ENCODE measurements at places on chromosomes 5 and 9.

DNA sequence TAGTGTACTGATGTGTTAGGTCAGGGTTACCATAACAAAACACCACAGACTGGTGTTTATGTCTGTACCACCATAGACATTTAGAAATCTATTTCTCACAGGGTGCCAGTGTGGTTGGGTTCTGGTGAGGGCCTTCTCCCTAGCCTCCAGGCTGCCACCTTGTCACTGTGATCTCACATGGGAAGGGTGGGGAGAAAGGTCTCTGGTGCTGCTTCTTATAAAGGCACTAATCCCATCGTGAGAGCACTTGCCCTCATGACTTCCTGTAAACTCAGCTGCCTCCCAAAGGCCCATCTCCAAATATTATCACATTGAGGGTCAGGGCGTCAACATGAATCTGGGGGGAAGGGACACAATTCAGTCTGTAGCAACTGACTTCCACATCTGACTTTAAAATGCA is 49.8 kb downstream of the PIK3R1 start:
- no peak for DNase-seq

GRCh38 chr9:89869793-89870580 is 265.2 kb downstream of the GADD45G start:
- no peak for DNase-seq

DNA sequence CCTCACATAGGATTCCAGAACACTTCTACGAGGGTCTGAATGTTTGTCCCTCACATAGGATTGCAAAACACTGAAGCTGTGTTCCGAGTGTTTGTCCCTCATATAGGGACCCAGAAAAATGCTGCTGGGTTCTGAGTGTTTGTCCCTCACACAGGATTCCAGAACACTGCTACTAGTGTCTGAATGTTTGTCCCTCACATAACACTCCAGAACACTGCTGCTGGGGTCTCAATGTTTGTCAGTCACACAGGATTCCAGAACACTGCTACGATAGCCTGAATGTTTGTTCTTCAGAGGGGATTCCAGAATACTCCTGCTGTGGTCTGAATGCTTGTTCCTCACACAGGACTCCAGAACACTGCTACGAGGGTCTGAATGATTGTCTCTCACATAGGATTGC is 218.7 kb downstream of the FOXD4L6 start:
- DNase-seq: no peak

GRCh38 chr5:96717874-96718273 is 55.7 kb downstream of the CAST start:
- no peak for DNase-seq

DNA sequence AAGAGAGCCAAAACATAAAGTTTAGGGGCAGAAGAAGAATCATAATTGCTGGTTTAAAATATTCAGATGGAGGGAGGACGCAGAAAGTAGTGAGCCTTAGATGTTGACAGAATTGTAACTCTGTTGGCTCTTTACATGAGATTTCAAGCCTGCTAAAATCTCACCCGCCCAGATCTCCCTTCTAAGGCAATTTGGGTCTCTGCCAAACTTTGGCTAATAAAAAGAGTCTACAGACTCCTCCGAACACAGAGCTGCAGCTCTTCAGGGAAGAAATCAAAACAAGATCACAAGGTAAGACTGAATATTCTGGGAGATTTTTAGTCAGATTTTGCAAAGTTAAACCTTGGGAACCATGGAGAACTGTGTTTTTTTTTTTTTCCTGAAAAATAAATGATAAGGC is at the start of gene IL33:
IL33 (plus strand) TSS at position 246 of the 400 bp plus-strand sequence. CDS start 25,888 bp downstream, outside the sequence.
- no peak for DNase-seq

DNA sequence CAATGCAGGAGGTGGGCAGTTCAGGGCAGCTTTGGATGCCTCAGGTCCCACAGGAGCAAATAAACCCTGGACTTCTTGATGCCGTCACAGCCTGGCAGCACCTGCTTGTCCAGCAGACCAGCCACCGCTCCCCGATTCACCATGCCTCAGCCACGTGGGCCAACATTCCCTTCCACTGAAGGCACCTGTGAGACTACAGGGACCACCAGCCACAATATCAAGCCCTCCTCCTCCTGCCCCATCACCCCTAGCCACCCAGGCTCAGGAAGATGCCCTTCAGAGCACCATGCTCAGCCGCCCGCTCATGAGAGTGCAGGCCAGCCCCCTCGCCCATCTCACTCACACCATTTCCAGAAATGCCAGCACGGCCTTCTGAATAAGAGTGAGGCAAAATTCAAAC is 234.7 kb downstream of the SYK start:
- no peak for DNase-seq

DNA sequence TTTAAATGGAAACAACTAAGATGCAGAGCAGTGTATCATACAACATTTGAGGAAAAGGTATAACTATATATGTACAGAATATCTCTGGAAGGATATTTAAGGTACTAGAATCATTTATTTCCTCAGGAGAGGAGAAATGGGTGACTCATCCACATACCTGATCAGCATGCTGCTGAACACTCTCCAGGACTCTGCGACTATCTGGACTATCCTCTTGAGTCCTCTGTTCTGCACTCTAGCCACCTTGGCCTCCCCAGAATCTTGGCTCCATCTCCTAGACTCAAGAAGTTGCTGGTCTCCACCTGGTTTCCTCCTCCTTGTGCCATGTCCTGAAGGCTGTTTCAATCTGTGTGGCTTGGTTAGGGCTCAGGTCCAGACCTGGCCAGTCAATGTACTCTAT is 8.8 kb upstream of the PRDM6 start:
- no peak for DNase-seq

DNA sequence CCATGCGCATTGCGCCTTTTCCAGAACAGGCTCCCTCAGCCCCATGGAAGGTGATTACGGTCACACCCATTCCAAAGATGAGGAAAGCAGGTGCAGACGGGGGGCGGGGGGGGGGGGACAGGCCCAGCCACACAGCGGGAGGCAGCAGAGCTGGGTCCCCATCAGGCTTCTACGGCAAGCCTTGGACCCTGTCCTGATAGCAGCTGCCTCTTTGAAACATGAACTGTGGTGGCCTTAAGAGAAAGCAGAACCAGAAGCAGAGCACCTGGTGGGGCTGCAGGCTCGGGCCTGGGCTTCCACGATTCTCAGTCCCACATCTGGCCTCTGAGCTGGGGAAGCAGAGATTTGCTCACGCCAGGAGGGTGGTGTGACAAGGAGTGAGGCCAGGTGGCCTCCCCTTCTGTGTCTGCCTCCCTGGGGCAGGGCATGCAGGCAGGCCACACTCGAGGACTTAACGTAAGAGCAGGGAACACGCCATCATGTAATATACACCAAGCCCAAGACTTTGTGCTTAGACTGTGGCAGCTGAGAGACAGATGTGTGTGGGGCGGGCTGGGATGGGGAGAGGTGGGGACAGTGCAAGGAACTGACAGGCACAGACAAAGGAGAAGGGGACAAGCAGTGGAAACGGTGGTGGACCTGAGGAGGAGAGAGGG is 14.2 kb upstream of the PHYKPL start:
- no peak for DNase-seq

All from A549 (cell line).